ENCODE measurements at places on chromosomes 3 and 15. TPM values are rescaled to one million over a fixed set of nuclear protein-coding genes. Genes with fewer than 3 reads are reported as not detected.

- no peaks in the 10 kb centered on the region for H3K36me3 ChIP-seq
- DNase-seq = no peak
Observed at GRCh38 chr3:621714-622113, 425.2 kb downstream of the CHL1 start.

DNA sequence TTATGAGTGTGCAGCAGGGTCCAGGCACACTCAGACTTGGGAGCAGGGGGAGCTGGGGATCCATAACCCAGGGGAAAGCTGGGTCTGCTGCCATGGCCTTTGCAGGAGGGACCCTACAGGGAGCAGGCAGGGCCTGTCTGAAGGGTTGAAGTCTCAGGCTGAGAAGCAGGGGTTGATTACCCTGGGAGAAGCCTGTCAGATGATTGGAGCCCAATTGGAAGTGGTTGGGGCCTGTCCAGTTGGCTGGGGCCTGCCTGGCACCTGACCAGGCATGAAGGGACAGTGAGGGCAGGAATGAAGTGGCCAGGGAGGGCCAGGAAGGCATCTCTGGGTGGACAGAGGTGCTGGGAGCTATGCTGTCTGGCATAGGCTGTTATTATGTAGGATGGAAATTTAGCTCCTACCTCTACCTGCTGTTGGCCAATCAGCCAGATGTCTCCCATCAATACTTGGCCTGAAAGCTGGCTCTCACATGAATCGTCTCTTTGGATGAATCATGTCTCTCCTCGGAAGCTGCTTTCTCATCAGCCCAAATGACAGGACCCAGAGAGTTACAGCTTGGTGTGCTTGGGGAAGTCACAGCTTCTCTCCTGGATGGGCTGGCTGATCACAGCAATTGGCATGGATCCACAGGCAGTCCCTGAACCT, 27.4 kb upstream of the SLCO2A1 start:
- H3K4me1 ChIP-seq = peaks cover 21% of the 10 kb centered on the region
- H3K4me3 ChIP-seq = no peak overlapping the region
- no peak overlapping the region for H3K27ac ChIP-seq
- no peaks in the 10 kb centered on the region for H3K36me3 ChIP-seq
- H3K27me3 ChIP-seq = no peaks in the 10 kb centered on the region

DNA sequence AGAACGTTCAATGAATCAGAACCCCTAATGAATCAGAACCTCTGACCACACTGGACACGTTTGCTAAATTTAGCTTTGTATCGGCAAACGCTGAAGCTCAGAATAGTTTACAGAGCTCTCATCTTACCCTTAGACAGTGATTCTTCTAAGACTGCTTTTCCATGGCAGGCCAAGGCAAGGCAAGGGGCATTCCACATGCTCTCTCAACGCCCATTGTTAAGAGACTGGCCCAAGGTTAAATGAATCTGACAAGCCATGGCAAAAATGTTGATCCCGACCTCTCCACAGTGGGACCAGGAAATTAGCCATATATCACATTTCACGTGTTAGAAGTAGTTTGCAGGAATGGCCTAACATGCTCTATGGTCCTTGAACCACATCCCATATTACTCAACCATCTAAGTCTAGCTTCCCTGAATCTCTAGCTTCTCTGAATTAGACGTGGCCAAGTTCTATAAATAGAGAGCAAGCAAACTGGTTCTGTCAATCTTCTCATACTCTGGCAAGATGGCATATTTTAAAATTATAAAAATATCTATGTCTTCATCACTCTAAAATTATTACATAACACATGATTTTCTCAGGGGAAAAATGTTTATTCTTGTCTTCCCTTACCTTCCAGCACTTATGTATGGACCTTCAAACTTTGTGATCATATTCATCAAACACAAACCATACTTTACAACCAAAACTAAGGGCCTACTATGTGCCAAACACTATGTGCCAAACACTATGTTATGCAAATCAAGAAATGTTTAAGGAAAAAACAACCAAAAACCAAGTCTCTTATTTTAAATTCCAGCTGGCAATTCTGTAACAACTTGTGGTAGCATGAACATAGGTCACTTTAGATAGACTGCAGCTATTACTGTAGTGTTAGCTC, 54.3 kb downstream of the AAGAB start:
- no peaks in the 10 kb centered on the region for H3K27me3 ChIP-seq
- H3K4me1 ChIP-seq = peaks cover 44% of the 10 kb centered on the region
- H3K27ac ChIP-seq = peak overlapping the region; percentile 74
- H3K36me3 ChIP-seq = peaks cover 9% of the 10 kb centered on the region

DNA sequence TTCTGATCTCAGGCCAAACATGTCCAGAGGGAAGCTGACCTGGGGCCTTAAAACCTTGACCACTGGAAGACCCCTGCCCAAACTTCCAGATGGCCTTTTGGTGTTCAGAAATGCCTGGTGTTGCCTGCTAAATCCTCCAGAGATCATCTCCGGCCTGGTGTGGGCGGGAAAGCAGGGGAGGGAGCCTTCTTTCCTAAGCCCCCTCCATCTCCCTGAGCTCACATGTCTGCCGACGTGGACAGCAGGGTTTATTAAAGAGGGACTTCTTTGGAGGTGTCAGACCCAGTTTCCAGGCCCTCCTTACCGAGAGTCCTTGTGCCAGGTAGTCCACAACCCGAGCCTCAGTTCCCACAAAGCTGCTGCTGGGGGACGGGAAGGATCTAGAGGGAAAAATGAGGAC, 55.9 kb upstream of the SLC6A1 start:
- no peaks in the 10 kb centered on the region for H3K36me3 ChIP-seq
- H3K27ac ChIP-seq = no peak overlapping the region
- peaks cover 30% of the 10 kb centered on the region for H3K27me3 ChIP-seq
- H3K4me1 ChIP-seq = no peaks in the 10 kb centered on the region

HYAL1 gene
- total RNA-seq = not detected

ANKRD34C gene
- total RNA-seq = not detected
